ENCODE measurements at places on chromosomes 6 and 20.

DNA sequence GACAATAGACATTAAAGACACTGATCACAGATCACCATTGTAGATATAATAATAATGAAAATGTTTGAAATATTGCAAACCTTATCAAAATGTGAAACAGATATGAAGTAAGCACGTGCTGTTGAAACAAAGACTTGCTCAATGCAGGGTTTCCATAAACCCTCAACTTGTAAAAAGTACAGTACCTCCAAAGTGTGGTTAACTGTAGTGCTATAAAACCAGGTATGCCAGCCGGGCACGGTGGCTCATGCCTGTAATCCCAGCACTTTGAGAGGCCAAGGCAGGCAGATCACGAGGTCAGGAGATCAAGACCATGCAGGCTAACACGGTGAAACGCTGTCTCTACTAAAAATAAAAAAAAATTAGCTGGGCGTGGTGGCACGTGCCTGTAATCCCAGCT, 96.6 kb downstream of the ZFAND3 start:
- DNase-seq = no peak

GRCh38 chr20:2705931-2706645, 13.5 kb downstream of the EBF4 start:
- no peak for DNase-seq

GRCh38 chr20:46123482-46124245, 5.5 kb downstream of the CD40 start:
- DNase-seq = no peak

DNA sequence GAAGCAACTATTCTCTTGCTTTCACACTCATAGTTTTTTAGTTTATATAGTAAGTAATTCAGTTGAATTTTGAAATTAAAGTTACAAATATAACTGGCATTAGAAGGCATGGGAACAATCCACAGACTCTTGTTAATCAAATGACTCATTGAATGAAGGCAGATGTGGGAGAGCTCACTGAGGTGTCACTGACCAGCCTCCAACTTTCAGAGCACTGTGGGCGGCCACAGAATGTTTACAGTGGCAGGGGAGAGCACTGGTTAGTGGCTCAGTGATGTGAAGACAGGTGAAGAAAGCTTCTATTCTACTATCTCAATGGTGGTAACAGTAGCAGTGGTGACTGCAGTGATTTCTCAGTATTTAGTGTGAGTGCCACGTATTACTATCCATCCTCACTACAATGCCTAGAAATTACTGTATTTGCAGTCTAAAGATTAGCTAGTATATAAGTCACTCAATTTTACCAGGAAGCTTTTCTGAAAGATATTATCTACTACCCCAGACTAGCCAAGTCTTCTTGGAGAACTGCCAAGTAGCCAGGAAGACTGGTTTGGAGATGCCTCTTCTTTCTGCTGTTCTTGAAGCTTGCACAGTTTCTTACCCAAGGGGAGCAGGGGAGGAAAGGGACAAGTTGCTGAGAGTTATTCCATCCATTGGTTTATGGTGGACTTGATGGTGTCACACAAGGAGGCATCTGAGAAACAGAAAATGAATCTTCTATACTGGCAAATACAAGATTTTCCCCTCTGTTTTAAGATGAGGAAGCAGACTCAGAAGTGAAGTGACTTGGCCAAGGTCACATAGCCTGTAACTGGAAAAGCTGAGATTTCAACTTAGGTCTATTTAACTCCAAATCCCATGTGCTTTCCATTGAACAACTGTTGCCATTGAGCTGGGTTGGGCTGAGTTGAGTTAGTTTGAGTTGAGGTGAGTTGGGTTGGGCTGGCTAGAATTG, 231.2 kb downstream of the ANKRD60 start:
- DNase-seq = no peak

DNA sequence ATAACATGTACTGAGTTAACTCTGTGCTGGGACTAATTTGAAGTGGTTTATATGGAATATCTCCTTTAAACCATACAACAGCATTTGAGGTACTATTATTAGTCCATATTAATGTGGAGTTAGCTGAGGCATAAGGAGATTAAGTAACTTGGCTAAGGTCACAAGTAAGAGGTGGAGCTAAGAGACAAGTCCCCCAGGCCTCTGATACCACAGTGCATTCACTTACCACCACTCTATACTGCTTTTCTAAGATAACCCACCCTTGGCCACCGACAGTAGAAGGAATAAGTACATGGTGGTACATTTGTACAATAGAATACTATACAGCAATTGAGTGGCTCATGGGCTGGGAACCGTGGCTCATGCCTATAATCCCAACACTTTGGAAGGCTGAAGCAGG, 16.4 kb upstream of the TTPAL start:
- no peak for DNase-seq

- no peak for DNase-seq
Observed at GRCh38 chr6:166803471-166803870, 152.9 kb downstream of the RNASET2 start.

- no peak for DNase-seq
Observed at GRCh38 chr6:75611011-75611701, 9.5 kb downstream of the SENP6 start.

GRCh38 chr20:62627901-62628612, 14.2 kb upstream of the SLCO4A1 start:
- no peak for DNase-seq

DNA sequence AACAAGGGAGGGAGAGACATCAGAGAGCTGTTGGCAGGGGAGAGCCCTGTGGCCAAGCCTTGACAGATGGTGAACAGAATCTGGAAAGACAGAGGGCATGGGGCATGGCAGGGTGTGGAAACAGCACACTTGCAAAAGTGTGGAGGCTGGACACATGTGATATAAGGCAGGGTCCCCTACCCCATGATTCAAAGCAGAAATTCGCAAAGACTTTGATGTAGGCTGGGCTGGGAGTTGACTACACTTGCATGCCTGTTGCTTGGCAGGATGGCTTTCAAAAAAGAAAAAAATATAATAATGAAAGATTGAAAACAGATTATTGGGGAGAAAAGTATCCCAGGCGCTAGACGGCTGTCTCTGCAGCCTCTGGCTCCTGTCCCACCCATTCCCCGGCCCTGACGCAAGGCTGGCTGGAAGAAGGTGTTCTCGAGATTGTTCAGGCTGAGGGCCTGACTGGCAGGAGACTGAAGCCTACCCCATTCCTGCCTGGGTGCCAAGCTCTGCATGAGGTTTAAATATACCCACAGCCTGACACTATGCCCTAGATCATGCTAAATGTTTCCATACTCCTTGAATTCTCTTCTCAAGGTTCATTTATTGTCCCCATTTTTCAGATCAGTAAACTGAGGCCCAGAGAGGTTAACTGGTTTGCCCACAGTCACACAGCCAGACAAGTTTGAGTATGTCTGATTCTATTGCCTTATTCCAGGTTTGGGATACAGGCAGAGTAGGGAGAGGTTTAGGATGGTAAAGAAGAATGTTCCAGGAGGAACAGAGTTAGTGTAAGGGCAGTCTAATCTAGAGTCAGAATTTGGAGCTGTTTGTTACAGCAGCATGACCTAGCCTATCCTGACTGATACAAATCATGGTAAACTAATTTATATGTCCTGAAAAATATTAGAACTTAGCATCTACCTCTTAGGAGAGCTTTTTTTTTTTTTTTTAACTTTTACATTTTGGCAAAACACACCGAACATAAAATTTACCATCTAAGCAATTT, 23.4 kb upstream of the CCN5 start:
- no peak for DNase-seq

All from stimulated activated CD8-positive, alpha-beta memory T cell treated with anti-CD3 and anti-CD28 coated beads, Interleukin-2, amount 100 ng/mL, for 1 hour (primary cell).